ENCODE measurements at places on chromosomes 7 and 10.

DNA sequence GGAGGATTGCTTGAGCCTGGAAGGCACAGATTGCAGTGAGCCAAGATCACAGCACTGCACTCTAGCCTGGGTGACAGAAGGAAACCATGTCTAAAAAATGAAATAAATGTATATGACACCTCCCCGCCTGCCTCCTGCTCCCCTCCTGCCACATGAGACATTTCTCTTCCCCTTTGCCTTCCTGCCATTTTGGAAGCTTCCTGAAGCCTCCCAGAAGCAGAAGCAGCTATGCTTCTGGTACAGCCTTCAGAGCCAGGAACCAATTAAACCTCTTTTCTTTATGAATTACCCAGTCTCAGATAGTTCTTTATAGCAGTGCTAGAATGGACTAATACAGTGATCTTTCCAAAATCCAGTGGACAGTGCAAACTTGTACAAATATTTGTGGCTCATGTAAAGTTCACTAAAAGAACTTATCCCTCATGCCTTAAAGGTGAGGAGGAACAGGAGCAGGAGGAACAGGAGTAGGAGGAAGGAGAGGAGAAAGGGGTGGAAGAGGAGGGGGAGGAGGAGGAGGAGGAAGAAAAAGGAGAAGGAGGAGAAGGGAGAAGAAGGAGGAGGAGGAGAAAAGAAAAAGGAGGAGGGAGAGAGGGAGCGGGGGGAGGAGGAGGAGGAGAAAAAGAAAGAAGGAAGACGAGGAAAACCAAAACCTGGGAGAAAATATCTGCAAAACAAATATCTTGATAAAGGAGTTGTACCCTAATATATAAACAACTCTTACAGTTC lies 2.8 kb upstream of the ABI1 start:
- DNase-seq: no peak

DNA sequence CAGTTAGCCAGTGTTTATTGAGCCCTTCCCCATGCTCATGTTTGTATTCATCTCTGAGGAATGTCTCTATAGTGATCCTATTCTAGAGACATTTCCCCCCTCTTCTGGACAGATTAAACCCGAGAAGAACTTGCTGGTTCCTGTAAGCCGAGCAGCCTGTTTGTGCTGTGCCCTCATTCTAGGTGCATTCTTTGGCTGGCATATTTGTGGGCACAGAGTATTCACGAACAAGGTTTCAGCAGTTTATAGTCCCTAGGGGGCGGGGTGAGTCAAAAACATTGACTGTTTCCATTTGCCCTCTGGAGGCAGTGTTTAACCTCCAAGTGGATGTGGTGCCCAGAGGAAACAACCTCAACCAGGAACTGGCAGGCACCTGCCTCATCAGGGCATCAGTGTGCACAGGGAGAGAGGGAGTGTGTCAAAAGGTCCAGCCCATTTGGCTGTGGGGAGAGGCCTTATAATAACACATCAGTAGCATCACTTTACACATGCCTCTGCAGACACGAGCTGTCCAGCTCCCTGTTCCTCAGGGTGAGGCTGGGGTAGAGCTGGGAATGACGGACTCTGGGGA lies 273.3 kb upstream of the LRGUK start:
- DNase-seq: peak; percentile 31

DNA sequence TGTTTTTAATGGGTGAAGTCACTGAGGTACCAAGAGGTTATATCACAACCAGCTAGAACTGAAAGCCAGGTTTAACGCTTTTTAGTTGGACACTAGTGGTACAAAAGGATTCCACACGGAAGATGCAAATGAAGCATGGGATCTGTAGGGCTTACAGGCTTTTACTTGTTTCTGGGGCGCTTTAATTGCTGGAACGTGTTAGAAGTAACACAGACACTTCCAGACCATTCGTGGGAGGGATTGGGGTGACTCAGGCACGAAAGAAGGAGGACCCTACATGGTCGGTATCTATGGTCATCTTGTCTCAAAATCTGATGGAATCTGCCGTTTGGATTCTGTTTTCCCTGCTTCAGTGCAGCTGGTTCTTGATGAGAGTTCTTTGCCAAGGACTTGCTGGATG lies 1.0 kb downstream of the YKT6 start:
- no peak for DNase-seq

DNA sequence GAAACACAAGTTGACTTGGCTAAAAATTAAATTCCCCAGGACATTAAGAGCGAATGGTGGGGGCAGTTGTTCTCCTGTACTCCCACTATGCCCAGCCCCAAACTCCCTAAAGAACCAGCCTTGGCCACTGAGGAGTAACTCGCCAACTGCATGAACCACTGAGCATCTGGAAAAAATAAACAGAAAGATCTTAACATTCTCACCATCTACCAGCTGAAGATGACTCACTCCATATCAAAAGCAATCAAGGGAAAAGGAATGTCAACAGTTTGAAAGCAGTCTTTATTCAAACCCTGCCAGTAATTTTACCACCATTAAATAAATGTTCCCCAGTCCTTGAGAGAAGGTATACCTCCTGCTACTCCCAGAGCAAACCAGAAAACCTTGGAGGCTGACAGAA lies 45.4 kb downstream of the CTTNBP2 start:
- no peak for DNase-seq

DNA sequence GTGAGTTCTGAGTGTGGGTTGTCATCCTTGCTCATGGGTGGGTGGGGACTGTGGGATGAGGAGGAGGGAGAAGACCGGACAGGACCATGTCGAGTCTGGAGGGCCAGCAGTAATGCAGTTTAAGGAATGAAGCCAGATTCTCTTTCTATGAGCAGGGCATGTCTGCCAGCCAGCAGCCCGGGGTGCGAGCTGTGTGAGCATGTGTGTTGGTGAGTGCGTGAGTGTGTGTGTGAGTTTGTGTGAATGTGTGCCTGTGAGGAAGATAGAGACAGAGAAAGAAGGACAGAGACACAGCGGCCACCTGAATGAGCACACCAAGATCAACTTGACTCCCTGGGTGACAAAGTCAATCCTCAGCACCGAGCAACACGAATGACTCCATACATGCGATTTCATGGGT lies 52.3 kb downstream of the ADARB2 start:
- DNase-seq: no peak

GRCh38 chr10:113165673-113166072 lies 215.6 kb downstream of the TCF7L2 start:
- no peak for DNase-seq

DNA sequence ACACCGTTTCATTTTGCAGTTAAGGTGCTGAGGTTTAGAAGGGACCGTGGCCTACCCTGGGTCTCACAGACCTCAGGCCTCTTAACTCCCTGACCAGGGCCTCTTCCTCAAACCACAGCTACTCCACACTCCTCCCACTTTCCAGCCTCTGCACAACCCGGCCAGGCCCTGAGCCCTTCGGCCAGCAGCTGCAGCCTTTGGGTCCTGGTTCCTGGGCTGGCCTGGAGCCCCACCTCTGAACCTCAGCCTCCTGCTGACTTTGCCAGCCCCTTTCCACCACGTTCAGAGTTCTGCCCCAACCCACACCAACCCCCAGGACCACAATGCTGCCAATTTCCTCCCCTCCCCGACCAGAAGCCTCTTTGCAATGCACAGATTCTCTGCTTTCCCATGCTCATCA lies 84.1 kb downstream of the VOPP1 start:
- no peak for DNase-seq

DNA sequence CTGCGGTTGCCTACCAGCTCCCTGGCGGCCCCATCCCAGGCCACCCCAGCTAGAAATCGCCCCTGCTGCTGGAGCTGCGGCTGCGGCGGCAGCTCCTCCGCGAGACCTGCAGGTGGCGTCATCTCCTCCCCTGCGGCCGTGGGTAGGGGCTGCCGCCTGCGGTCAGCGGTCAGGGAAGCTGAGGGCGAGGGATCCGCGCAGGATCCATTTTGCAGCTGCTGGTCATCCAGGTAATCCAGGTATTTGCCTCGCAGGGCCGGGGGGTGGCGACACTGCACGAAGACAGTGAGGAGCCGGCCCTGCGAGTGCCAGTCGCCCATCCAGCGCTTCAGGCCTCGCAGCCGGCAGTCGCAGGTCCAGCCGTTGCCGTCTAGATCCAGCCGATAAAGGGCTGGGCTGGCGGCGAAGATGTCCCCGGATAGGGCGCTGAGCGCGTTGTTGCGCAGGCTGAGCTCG lies 1.5 kb downstream of the TRIL start:
- peak; percentile 61 for DNase-seq

DNA sequence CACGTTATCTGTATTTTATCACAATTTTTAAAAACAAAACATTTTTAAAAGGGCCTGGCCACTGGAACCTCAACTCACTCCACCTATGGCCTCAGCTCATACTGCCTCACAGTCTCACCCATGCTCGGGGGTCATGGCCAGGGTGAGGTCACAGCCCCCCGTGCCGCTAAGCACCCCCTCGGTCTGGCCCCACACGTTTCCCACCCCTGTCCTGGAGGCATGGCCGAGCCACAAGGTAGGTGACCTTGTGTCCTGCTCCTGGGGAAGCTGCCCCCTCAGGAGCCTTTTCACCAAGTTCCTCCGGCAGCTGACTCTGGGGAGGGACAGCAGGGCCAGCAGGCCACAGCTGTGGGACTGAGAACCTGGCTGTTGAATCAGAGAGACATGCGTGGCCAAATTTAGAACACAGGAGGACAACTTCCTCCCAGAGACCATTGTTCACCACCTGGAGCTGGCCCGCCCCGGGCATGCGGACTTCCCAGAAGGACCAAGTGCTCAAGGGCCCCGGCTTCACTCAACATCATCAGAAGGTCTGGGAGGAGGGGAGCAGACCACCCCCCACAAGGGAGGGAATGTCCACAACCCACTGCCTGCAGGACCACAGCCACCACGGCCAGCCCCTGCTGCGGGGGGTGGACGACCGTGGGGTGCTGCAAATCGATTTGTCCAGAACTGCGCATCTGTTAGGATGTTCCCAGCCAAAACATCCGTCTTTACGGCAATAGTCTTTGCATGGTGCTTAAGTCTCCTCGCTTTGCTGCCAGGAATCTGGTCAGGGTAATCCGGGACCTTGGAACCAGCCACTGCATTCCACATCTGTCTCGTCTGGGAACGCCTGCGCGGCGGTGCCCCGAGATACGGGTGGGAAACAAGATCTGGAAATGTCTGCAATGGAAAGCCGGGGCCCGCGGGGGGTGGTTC lies 48.6 kb upstream of the PDGFA start:
- no peak for DNase-seq

GRCh38 chr7:68420342-68421192 lies 1177.7 kb upstream of the AUTS2 start:
- DNase-seq: no peak

GRCh38 chr10:93754761-93755160 lies 3.0 kb upstream of the LGI1 start:
- no peak for DNase-seq

GRCh38 chr10:70557876-70558275 lies 44.7 kb downstream of the PRF1 start:
- DNase-seq: no peak

DNA sequence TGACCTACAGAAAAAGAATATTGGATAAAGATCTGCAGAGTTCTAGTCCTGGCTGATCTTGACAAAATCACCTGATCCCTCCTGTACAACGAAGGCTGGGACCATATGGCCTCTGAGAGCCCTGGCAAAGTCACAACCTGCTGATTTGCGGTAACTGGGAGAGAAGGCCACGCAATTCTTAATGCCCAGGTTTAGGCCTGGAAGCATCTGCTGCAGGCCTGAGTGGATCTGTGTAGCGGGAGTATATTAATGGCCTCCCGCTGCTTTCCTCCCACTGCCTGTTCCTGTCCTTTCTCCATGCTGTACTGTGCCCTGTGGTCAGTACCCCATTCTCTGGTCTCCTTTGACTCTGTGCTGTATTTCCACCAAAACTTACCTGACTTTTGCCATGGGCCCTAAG lies 24.2 kb downstream of the AKR1B1 start:
- no peak for DNase-seq

GRCh38 chr10:1659221-1659791 lies 78.0 kb downstream of the ADARB2 start:
- DNase-seq: no peak

DNA sequence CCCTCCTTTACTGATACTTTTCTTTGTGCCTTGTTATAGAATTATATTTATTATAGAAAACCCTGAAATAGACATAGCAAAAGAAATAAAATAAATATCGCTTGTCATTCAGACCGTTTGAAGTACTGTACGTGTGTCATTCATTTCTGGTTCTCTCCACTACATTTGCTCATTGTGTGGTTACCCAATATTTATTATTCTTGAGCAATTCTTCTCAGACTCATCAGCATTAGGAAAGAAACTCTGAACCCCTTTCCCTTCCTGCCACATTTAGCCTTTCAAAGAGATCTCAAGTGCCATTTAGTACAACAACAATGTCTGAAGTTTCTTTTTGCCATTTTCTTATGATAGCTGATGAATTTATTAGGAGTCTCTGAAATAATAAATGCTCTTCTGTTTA lies 154.1 kb downstream of the KIAA1217 start:
- DNase-seq: no peak

GRCh38 chr7:57789130-57789529 lies 339.2 kb downstream of the ZNF716 start:
- DNase-seq: no peak

DNA sequence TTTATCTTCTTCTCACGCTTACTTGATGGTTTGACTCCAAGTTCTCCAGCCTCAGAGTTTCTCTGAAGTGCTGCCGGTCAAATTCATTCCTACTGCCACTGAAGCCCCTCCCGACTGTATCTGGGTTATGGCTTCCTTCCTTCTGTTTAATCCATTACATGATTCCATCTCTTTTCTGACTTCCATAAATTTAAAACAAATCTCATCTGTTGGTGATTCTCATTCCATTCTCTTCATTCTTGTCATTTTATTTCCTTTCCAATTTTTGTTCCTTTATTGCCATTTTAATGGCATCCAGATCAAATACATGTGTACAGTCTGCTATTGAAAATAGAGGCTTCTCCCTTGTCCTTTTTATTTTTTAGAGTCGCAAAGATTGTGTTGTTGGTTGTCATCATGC lies 25.4 kb upstream of the HIBADH start:
- DNase-seq: no peak

GRCh38 chr7:94422136-94422535 lies 27.4 kb downstream of the COL1A2 start:
- DNase-seq: no peak

DNA sequence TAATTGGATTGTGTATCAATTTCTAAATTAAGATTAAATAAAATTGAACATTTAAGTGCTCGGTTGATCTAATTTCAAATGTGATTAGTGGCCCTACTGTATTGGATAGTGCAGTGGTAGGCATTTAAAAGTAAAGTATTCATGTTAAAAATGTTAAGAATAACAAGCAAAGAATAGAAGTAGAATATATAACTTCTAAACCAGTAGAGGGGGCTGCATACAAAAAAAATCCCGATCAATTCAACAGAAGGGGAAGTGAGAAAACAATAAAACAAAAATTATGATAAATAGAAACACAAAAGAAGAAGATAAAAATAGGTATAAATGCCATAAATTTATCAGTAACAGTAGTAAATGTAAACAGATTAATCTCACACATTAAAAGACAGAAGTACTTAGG lies 24.9 kb upstream of the WDFY4 start:
- no peak for DNase-seq
